ENCODE measurements at places on chromosomes 1 and 21.
A peak's percentile ranks its signal among the peaks of the same experiment; 100 is the strongest.

DNA sequence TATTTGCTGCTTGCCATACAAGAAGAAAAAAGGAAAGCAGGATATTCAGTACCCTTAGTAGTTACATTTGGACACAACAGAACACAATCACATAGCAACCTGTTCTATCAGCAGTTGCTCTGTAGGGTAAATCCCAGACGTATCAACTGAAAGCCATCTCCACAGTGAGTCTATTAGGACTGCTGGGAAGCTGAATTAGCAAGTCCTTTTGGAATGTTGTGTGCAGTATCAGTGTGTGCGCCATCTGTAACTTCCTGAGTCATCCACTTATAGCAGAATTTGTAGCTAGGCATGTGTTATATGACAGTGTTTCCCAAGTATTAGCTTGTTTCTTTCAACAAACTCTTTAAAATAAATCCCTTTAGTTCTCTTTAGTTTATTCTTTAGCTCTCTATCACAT is 21.3 kb downstream of the CCDC30 start:
- DNase-seq, result no peak

DNA sequence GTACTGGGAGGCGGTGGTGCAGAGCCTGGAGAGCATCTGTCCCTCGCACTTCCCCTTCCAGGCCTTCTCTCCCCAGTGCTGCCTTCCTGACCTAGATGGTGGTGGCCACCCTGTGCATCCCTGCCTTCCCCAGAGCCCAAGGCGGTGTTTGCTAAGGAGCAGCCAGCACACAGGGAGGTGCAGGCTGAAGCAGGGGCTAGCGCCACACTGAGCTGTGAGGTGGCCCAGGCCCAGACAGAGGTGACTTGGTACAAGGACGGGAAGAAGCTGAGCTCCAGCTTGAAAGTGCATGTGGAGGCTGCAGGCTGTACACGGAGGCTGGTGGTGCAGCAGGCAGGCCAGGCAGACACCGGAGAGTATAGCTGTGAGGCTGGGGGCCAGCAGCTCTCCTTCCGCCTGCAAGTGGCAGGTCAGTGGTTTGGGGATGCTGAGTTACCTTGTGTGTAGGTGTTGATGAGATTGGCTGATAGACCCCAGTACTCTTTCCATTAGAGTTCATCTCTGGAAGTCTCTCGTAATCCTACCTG is 51.6 kb downstream of the OBSCN start:
- no peak for DNase-seq

DNA sequence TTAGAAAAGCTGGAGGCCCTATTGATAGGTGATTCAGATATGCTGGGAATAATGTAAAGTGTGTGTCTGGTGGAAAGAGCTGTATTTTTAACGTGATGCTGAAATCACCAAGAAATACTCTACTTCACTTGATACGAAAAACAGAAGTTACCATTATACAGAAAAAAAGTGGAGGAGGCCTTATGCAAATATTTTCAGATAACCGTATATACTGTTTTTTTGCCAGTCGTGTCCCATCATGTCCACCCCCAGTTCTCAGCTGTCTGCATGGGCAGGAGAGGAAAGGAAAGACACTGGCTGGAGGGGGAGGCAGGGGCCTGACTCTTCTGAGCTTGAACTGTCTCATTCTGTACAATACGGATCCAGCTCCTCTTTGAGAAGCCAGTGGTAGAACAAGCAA is 51.1 kb downstream of the KCNJ6 start:
- DNase-seq, result no peak

GRCh38 chr1:221696027-221696426 is 45.9 kb downstream of the DUSP10 start:
- no peak for DNase-seq

DNA sequence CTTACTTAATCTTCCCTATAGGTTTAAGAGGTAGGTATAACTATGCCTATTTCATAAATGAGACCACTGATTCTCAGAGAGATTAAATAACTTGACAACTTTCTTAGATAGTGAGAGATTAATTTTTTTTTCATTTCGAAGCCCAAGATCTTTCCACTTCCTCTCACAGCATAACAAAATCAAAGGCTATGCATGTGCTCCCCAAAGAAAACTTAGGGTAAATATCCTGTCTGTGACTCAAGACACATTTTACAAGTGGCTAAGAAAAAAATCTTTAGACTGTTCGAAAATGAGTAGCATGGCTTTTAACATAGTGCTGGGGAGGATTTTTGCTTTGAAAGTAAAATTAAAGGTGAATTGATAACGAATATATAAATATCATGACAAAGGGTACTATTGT is 8.2 kb upstream of the C1orf141 start:
- DNase-seq, result no peak

GRCh38 chr1:183548116-183548515 is 42.1 kb downstream of the NCF2 start:
- no peak for DNase-seq

- no peak for DNase-seq
These were observed 51.5 kb downstream of the PRKAA2 start for GRCh38 chr1:56696663-56697062.

- no peak for DNase-seq
These were observed 458.7 kb upstream of the ADAMTS5 start for GRCh38 chr21:27425574-27425973.

DNA sequence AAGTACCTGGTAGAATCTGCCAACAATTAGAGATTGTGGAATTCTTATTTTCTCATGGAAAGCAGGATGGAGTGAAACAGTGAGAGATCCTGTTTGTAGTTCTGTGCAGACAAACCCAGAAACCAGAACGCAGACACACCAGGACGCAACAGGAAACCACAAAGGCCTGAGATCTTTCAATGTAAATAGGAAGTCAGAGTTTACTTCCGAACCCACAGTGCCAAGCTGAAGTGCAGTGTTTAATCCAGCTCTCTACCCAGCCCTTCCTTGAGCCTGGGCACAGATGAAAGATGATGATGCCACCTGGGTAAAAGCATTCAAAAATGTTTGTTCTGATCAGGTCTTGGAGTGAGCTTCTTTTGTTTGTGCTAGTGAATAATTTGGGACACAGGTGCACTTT is 244.2 kb upstream of the HOOK1 start:
- no peak for DNase-seq

- DNase-seq, result no peak
These were observed 43.8 kb upstream of the KCNE2 start for GRCh38 chr21:34320011-34320410.

DNA sequence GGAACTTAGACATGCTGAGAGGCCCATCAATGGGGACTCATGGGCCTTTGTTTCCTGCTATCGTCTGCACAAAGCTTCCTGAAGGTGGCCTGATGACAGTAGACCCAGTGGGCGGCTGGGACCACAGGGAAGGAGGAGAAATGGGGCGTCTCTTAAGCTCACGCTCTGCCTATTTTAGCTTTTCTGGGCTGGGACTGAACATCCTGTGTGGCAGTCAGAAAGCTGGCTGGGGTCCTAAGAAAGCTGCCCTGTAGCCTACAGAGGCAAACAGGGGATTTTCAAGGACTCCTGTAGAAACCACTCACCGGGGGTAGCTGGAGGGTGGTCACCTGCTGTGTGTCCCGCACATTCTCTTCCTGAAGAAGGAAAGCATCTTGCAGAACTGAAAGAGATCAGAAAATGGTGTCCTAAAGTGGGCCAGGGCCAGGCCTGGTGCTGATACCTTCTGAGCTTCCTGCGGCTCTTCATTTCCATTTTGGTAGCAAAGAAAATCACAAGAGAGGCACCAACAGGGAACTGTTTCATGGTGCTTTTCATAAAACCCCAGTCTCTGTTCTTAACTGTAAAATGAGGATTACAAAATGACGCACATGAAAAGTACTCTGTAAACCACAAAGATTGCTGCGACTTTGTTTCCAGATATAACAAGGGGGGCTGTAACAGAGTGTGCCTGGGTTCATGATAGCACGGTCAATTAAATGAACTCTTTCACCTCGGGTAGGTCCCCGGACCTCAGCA is 8.6 kb downstream of the ZNF496 start:
- no peak for DNase-seq

GRCh38 chr1:207036865-207037264 is 4.3 kb upstream of the C1orf116 start:
- DNase-seq, result no peak

DNA sequence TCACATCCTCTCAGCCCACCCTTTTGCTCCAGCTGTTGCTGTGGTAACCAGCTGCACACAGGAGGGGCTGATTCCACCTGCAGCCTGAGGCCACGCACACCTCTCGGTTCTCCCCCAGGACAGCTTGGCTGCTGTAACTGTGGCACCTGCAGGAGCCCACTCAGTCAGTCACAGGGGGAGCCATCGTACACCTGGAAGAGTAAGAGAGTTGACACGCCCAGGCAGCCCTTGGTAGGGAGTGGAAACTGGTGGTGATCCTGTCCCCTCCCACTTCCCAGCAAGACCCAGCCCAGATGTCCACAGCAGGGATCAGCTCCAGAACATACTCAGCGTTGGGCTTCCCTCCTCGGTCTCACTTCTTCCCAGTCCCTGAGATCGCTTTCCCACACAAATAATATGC is 32.2 kb upstream of the BACE2 start:
- DNase-seq, result no peak

GRCh38 chr1:2821966-2822620 is 20.6 kb upstream of the TTC34 start:
- peak; percentile 9 for DNase-seq

DNA sequence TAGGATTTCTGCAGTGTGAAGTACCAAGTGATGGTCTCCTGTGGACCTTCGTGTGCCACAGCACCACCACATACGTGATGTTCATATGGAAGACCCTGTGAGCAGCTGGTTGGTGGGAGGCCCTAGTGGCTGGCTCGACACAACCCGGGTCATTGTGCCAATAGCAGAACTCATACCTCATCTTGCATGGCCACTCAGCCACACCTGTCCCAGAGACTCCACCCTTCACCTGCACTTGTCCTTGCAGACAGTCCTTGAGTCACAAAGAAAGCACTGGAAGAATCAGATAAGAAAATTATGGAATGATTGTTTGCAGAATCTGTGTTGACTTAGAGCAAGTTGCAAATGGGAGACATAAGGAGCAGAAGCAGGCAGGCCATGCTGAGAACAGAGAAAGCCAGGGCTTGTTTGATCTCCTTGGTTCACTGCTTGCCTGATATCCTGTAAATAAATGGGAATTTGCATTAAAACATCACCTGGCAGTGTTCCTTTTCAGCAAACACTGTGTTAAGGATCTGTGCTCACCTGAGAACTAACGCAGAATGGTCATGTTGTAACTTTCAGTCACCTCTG is 307.7 kb downstream of the SIPA1L2 start:
- no peak for DNase-seq

- no peak for DNase-seq
These were observed 71.3 kb downstream of the LUZP1 start for GRCh38 chr1:23097316-23097715.

DNA sequence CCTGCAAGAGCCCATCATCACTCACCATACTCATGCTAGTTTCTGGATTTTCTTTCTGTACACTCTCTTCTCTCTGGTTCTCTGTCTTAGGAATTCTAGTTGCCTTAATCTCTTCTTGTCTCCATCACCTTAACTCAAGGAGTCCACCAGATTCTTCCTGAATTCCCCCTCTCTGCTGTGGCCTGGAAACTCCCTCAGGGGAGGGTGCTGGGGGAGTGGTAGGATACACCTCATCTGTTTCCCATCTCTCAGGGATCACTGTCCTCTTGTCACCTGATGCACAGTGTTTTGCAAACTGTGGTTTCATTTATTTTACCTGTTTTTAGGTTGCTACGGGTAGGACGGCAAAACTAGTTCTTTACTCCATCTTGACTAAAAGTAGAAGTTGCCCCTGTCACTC is 6.6 kb upstream of the GNG12 start:
- DNase-seq, result no peak

DNA sequence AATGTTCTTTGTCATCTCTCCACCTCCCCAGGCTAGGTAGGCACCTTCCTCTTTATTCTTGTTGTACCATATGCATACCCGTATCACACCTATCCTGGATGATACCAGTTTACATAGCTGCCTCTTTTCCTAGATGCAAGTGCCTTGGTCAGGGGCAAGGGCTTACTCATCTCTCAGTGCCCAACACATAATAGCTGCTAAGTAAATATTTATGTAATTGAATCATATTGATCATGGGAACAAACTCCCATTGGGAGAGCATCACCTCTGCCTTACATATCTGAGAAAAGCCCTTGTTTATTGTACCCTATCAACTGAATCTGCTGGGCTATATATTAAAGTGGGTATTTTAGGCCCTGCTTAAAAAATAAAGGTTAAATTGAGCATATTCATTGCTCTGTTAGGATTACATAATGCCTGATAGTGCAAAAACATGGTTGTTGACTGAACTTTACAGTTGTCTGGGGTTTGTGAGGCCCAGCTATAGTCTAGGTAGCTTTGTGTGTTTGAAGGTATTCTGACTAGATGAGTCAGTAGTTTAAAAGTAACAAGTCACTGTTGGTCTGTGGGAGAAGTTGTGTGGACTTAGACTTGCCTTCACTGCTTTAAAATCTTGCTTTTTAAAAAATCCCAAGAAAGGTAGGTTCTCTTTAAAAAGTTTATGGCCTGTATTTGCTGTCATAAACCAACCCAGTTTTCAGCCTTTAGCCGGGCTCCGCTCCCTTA is 82.6 kb downstream of the OLFML2B start:
- no peak for DNase-seq

DNA sequence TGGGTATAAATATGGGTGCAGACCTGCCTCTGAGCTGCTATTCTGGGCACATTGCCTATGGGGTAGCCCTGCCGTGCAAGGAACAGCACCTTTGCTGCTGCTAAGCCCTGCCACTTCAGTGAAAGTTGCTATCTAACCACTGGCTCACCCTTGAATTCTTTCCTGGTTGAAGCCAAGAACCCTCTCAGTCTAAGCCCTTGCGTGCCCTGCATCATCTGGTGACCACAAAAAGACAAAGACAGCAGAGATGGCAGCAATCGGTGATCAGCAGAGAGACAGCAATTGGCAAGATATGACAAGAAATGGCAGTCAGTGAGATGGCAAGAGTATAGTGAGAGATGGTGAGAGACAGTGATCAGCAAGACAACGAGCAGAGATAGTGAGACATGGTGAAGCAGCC is 418.3 kb downstream of the MATN1 start:
- DNase-seq, result no peak

DNA sequence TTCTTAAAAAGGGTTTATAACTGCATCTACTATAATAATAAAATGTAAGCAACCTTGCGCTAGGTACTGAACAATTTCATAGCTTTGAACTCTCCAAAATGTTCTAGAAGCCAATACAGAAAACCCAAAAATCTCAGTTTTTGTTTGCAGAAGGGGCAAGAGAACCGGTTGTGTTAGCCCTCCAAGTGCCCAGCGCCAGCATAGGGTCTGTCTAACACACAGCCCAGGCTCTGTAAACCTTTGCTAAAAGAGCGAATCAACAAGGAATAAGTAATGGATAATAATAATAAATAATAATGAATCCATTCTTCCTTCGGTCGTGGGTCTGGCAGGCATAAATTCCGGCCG is 333 bp upstream of the CHAF1B start:
- DNase-seq, result no peak

DNA sequence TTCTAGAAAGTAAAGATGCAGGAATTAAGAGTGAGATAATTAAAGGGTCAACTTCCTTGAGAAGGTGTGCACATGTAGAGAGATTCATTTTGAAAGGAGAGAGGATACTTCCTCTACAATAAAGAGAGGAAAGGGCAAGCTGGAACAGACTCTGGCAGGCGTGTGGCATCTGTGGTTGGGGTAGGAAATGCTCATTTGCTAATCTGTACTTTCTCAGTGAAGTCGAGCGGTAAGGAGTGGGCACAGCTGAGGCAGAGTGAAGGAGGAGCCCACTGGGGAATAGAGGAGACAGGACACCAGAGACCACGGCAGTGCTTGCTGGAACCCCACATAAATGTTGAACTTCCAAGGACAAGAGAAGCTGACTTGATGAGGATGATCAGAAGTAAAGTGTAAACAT is 49.1 kb downstream of the PCSK9 start:
- no peak for DNase-seq

GRCh38 chr1:169044971-169045370 is 61.5 kb upstream of the ATP1B1 start:
- DNase-seq, result no peak

Data from stimulated activated CD8-positive, alpha-beta memory T cell treated with anti-CD3 and anti-CD28 coated beads, Interleukin-4, amount 100 ng/mL, for 1 hour (primary cell).